ENCODE measurements at places on chromosomes 16 and 17.

DNA sequence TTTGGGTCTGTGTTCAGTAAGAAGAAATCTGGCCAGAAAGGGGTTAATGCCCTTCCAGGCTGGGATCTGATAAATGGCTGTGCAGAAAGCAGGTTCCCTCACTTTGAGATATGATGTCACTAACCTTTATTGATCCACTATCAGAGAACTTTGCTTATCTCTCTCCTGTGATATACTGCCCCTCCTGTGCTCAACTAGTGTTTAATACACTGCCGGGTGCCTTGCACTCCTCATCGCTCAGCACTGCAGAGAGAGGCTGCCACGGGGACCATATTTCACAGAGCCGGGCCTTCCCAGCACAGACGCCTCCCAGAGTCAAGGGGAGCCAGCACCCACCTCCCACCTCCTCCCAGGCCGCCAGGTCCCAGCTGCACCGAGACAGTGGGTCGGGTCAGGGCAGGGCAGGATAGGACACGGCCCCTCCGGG, 20.2 kb downstream of the ZFHX3 start:
- DNase-seq, result no peak

DNA sequence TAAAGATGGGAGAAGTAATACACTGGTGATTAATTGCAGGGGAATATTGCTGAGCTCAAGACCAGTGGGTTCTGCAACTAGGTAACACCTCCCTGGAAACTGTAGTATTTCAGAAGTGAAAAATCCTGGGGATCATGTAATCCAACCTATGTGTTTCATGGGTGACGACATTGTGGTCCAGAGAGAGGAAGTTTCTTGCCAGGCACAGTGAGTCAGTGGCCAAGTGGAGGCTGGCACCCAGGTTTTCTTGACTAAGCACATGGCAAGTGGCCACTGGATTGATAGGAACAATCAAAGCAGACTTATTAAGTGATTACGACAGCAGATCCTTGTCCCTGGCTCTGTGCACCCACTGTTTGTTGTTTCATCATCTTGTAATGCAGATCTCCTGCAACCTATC, 14.6 kb upstream of the CIITA start:
- no peak for DNase-seq

GRCh38 chr17:64500862-64501765, 4.3 kb upstream of the POLG2 start:
- no peak for DNase-seq

GRCh38 chr16:71524566-71525553, 1.4 kb upstream of the CHST4 start:
- no peak for DNase-seq

- DNase-seq, result no peak
Measured at GRCh38 chr16:28100810-28101532, 37.5 kb upstream of the GSG1L start.

DNA sequence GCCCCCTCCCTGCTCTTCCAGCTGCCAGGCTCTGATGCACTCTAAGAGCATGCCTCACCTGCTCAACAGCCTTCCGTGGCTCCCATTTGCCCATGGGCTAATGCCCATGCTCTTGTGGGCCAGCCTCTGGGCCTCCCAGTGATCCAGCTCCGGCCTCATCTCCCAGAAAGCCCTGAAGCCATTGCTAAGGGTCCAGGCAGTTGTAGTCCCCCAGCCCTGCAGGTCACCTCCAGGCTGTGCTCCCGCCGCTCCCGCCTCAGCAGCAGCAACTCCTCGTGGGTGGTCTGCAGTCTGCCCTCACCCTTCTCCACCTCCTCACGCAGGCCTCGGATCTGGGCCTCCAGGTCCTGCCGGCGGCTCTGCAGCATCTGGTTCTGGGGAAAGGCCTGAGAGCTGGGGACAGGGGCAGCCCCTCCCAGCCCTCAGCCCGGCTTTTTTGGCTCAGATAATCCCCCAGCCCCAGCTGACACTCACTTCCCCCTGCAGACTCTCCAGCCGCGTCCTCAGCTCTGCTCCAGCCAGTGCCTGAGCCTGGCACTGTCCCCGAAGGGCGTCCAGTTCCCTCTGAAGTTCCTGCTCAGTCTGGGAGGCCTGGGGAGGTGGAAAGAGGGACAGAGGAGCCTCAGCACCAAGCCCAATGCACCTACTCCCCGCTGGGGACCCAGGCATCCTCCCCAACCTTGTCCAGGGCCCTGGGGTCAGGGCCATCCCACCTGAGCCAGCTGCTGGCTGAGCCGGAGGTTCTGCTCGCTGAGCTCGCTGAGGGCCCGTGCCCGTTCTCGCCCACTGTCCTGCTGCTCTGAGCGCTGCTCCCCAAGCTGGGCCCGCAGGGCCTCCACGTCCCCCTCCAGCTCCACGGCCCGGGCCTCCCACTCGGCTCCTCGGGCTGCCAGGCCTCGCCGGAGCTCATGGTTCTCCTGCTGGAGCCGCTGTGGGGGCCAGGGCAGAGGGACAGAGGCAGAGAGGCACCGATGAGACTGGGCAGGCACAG, 6.2 kb downstream of the BICDL2 start:
- no peak for DNase-seq

- DNase-seq, result no peak
Measured at GRCh38 chr17:27810211-27810901, 10.0 kb upstream of the NOS2 start.

DNA sequence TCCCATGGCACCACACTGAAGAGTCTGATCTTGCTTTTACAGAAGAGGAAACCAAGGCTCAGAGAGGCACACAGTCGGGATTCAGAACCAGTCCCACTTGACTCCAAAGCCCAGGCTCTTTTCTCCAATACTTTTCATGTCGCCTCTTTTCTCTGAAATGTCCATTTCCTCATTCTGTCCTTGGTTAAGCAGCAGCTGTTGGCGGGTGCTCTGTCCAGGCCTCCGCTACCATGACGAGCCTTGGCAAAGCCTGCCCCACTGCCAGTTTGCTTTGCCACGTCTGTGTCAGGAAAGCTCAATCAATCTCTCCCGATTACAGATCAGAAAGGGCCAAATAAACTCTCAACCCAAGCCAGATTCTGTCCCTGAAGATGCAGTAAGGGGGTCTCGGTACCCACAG, 9.1 kb upstream of the CEP295NL start:
- DNase-seq, result no peak

- peak; percentile 84 for DNase-seq
Measured at GRCh38 chr16:57299719-57300386, 15.4 kb upstream of the PLLP start.

DNA sequence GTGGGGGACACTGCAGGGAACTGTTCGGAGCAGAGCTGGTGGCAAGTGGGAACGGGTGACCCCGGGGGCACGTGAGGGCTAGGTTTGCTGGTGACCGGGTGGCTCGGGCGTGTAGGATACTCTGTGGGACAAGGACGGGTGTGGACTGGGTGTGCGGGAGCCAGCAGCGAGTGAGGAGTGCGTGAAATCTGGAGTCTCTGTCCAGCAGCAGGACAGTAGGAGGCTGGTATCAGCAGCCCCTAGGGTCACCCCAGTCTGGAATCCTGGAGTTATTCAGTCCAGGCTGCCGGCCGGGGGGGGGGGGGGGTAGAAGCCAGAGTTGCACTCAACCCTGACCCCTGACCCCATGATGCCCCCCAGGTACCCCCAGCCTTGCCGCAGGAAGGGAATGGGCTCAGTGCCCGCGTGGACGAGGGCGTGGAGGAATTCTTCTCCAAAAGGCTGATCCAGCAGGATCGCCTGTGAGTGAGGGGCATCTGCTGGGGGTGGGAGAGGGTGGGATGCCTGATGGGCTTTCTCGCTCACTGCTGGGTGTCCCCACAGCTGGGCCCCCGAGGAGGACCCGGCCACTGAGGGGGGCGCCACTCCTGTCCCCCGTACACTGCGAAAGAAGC, 6.2 kb downstream of the ACD start:
- DNase-seq, result no peak

DNA sequence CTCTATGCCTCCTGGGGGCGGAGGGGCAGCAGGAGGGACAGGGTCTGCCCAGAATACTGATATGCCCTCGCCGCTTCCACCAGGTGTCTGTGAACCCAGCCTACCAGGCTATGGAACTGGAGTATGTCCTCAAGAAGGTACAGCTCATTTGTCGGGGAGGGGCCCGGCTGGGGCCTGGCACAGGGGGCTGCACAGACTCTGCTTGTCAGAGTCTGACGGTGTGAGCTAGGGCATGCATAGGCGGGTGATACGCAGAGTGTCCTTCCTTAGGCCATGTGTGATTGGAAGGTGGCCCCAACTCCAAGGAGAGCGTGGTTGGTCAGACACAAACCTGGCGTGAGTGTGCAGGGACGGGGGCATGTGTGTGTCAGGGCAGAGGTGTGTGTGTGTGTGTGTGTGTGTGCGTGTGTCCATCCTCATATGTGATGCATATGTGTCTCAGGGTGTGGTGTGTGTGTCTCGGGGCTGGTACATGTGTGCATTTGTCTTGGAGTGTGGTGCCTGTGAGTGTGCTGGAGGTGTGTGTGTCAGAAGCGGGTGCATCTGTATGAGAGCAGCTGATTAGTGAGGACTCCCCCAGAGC, 7.0 kb downstream of the CHAD start:
- DNase-seq, result no peak

DNA sequence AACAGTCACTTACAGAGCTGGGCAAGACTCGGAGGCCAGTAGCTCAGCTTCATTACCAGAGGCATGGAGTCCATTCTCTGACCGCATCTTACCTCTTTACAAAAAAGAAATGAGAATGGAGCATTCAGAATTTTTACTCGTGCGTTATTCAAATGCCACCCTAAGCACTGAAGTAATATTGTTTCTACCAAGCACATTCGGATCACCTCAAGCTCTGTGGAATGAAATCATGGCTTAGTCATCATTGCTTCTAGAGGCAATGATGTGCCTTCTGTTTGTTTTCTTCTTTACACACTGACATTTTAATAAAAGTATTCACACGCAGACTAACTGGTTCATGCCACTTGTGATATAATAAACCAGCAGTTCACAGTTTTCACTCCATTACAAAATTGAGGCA, 206.8 kb downstream of the PHKB start:
- DNase-seq, result no peak

GRCh38 chr17:35726127-35726952, 5.1 kb upstream of the RASL10B start:
- DNase-seq, result peak; percentile 90

GRCh38 chr17:77011173-77012011, 129.4 kb upstream of the SEC14L1 start:
- DNase-seq, result no peak

- no peak for DNase-seq
Measured at GRCh38 chr16:29011112-29011511, 26.3 kb downstream of the LAT start.

DNA sequence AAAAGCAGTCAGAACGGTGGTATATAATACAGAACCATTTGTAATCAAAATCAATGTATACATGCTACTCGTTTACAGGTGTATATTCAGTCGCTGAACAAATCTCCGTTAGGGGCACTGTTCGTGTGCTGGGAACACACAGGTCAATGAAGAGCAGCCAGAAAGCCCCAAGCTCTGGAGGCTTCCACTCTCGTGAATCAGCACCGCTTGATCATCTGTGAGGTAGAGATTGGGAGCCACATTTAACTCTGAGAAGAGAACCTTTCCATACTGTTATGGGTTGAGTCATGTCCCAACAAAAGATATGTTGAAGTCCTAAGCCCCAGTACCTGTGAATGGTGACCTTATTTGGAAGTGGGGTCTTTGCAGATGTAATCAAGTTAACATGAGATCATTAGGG, 5.4 kb upstream of the CYTH1 start:
- DNase-seq, result no peak

GRCh38 chr16:74862743-74863244, 88.2 kb upstream of the FA2H start:
- peak; percentile 9 for DNase-seq

- peak; percentile 32 for DNase-seq
Measured at GRCh38 chr17:16987830-16988601, 16.1 kb upstream of the TNFRSF13B start.

GRCh38 chr17:64213995-64214811, 48.9 kb downstream of the TEX2 start:
- no peak for DNase-seq

DNA sequence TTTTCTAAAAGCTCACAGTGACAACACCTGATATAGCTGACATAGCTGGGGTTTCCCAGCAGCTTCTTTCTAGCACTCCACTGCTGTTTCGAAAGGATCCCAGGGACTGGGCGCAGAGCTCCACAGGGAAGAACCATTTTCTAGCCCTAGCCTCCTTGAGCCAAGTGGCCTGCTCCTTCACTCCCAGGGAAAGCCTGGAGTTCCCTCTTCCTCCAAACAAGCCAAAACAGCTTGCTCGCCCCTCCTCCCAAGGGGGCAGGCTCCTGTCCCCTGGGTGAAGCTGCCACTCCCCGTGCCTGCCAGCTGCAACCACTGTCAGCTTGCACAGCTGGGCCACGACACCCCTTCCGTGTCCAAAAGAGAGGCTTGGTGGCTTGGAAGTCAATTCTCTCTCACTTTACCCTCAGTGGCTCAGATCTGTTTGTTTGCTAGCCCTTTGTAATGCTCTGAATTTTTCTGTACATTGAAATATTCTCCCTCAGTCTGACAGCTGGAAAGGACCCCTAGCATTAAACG, 59.8 kb downstream of the CYTH1 start:
- DNase-seq, result no peak

DNA sequence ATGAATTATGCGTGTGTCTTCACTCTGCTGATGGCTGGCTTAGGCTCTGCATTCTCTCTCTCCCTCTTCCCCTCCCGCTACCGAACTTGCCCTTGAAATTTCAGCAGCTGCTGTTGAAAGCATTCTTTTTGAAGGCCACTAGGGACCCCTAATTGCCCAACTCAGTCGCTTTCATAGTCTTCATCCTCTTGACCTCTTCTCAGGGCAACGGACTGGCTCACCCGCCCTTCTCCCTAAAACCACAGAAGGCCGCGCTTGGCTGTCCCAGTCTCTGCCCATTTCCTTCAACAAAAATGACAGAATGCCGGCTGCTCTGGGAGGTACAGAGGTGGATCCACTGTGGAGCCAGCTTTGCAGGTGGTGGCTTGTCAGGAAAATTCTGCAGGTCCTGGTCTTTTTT, 21.0 kb upstream of the FMNL1 start:
- no peak for DNase-seq

DNA sequence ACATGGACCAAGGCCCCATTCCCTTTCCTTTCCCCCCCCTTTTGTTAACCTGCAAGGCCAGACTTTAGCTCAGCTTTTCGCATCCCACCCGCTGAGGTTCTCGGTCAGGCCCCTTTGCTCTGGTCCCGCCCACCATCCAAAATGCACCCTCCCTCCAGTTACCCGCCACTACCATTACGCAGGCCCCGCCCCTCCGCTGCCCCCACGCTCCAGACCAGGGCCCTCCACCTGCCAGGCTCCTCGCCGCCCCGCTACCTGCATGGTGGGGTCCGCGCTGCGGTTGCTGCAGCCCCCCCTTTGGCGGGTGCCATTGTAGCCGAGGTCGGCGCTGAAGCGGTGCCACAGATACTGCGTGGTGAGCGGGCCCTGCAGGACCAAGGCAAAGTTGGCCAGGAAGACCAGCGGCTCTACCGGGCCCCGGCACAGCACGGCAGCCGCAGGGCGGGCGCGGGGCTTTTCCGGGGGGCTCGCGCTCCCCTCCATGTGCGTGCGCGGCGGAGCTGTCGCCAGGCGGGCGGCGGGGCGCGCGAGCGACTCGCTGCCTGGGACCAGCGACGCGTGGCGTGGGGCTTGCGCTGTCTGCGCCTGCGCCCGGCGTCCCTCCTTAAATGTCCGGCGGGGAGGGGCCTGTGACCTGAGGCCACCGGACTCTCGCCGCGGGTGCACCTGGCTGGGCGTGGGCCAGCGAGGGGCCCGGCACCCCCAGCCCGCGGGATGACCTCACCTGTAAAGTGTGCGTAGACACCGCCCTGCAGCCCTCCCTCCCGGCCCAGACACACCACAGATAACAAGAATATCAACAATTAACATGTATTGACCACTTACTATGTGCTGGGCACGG, at the start of gene SLC46A1:
TSS of gene SLC46A1 (minus strand) at position 581 of the 841 bp plus-strand sequence. CDS start at position 483, 98 bp downstream.
- no peak for DNase-seq

- DNase-seq, result no peak
Measured at GRCh38 chr16:89905511-89906139, 13.0 kb upstream of the MC1R start.

GRCh38 chr16:12010388-12011251, 34.1 kb downstream of the SNX29 start:
- DNase-seq, result no peak
